Activated effector memory CD4-positive, alpha-beta T cell treated with Interleukin-2 at 50 U/mL for 16 hours (primary cell): ENCODE measurements at places on chromosomes 3 and 15.
A peak's percentile ranks its signal among the peaks of the same experiment; 100 is the strongest.

- no peak for DNase-seq
Observed at GRCh38 chr3:97970156-97970555, 2.1 kb downstream of the RIOX2 start.

DNA sequence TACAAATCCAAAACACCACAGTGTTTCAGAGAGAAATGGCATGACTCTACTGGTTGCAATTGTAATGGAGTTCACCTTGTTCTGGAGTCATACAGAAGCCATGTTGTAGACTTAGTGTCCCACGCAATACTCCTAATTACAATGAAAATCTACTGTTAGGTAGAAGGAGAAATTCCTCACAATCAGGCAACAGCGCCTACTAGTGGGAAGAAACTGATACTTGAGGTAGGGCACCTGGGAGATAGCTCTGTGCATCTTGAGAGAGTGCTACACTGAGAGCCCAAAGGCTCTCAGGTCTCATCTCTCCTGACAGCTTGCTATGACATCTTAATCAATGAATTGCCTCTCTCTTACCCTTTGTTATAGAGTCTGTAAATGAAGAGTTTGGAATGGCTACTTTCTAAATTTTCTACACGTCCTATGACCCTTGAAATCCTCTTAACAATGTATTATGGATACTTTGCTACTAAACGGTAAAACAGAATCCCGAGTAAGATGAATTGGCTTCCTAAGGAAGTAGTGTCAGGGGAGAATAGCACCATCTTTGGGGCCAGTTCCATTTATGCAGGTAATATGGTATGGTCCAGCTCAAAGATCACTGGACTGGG is 422.7 kb upstream of the TPRG1 start:
- DNase-seq: peak; percentile 15

DNA sequence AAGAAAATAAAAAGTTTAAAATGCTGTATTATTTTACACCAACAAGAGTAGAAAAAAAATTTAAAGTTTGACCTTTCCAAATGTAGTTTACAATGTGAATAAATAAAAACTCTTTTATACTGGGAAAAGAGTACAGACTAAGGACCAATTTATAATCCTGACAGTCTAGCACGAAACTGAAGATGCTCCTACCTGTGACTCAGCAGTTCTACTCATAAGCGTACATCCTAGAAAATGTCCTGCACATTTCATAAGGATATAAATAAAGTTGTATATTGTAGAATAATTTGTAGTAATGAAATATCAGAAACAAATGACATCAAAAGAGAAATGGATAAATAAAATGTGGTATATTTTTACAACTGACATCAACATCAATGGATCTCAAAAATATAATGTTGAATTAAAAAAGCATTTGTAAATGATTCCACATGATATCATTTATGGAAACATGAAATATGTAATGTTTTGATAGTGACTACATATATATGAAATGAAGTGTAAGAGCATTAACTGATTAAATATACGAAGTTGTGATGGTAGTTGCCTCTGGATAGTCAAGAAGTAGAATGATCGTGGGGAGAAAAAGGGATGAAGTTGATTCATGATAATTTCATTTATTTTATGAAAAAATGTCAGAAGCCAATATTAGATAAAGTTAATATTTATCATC is 161.3 kb upstream of the CBLB start:
- no peak for DNase-seq

- DNase-seq: no peak
Observed at GRCh38 chr3:1787094-1787493, 311.6 kb upstream of the CNTN4 start.

DNA sequence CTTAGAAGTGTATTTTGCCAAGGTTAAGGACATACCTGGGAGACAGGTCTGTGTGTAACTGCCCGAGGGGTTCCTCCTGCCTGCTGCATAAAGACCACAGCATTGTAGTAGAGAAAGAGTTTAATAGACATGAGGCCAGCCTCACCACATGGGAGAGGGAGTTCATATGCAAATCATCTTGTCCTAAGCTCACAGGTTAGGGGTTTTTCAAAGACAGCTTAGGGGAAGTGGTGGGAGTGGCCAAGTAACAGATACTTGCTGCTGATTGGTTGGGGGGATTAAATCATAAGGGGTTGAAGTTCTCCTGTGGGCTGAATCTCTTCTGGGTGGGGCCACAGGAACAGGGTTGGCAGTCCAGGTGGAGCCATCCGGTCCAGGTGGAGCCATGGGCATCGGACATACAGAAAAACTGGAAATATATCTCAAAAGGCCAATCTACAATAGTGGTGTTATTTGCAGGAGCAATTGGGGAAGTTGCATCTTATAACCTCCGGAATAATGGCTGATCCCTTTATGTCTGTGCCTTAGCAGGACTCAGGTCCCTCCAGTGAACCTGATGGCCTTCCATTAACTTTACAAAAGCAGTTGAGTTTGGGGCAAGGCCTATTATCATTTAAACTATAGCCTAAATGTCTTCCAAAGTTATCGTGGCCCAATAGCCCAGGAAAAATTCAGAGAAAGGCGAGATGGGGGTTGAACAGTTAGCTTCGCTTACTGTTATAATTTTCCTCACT is 86.0 kb upstream of the MFGE8 start:
- no peak for DNase-seq

GRCh38 chr3:170327040-170327808 is 30.3 kb upstream of the SKIL start:
- DNase-seq: no peak

- no peak for DNase-seq
Observed at GRCh38 chr15:64288577-64288976, 67.4 kb downstream of the CSNK1G1 start.
